Glomerular endothelial cell (primary cell): ENCODE measurements at places on chromosomes 5 and 9. TPM values are rescaled to one million over a fixed set of nuclear protein-coding genes. Genes with fewer than 3 reads are reported as not detected.

GRCh38 chr9:137639303-137640051 lies 20.7 kb downstream of the EHMT1 start:
- DNase-seq: no peak

DNA sequence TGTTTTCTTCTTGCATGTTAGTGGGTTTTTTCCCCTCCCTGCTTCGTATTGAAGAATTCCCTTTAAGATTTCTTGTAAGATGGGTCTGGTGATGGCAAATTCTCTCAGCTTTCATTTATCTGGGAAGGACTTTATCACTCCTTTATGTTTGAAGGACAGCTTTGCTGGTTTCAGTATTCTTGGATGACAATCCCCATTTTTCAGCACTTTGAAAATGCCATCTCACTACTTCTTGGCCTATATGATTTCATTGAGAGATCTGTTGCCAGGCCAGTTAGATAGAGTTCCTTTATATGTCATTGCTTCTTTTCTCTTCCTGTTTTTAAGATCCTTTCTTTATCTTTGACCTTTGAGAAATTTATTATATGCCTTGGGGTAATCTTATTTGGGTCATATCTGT lies 106.3 kb downstream of the KDM4C start:
- no peak for DNase-seq

DNA sequence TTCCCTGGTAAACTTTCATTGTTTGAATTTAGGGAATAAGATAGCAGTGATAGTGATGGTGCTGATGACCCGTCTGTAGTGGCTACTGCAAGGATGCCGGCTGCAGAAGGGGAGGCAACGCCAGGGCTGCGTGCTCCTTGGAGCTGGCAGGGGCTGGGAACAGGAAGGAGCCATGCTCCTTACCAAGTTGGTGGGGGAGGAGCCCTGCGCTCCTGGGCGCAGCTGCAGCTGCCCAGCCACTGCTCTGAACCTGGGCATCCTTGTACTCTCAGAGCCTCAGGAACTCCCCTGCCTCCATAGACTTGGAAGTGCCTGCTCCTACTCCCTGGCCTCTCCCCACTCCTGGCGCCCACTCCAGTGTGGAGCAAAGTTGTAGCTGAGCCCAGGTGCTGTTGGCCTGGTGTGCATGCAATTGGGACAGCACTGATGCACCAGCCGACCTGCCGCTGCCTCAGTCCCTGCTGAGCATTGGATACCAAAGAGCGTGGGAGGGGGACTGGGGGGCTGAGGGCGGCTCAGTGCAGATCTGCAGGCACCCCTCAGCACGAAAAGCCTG lies 585.1 kb upstream of the FAM174A start:
- DNase-seq: no peak

DNA sequence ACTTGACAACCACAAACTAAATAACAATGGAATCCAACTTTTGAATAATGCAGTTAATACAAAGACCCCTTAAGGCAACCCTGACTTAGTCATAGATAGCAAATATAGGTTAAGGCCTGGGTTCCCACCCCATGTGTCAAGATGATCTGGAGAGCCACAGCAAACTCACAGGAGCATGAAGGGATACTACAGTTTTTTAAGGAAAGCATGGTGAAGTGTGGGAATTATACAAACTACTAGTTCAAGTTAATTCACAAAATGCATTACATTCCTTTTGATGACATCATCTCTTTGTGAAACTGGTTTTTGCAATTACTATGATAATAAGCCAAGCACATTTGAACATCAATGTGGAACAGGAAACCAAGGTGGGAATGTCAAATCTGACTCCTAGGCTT lies 50.6 kb downstream of the LHFPL2 start:
- DNase-seq: no peak

DNA sequence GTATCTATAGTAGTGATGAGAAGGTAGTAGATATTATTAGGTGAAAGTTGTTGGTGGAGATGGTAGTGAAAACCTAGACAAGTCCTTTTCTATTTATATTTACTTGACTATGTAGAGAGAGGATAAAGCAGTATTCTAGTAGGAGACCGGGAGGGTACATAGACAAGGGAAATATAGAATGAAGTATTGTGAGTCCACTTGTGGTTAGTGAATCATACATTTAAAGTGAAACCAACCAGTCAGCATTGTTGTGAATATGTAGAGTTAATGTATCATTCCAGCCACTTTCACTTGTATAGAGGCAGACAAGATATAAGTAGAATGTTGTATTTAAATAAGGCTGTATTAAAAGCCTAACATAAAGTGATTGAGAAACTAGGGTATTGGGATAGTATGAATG lies 1711.3 kb upstream of the ACO1 start:
- no peak for DNase-seq

DNA sequence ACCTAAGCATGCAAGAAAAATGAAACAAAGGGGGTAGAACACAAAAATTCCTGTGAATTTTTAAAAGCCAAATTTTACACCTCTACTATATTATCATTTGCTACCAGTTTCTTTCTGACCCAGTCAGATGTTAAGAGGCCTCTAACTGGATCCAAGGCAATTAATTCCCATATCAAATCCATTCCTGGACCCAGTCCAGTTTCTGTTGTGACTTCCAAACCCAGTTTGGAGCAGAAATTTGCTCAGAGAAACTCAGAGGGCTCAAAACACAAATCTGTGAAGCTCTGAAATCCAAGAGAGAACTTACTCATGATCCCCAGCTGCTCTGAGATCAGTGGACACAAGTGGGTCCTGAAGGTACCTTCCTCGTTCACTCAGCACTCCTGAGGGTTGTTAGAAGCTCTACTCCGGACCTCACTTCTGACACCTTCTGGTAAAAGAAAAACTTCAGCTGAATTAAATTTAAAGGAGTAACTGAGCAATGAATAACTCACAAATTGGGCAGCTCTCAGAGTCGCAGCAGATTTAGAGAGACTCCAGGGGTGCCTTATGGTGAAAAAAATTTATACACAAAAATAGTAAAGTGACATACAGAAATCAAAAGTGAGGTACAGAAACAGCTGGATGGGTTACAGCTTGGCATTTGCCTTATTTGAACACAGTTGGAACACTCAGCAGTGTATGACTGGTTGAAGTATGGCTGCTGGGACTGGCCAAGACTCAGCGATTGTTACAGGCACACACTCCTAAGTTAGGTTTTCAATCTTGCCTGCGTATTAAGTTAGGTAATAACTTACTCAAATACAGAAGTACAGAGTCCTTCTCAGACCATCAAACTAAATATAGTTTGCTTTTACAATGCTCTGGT lies 32.4 kb downstream of the INSL4 start:
- DNase-seq: no peak

DNA sequence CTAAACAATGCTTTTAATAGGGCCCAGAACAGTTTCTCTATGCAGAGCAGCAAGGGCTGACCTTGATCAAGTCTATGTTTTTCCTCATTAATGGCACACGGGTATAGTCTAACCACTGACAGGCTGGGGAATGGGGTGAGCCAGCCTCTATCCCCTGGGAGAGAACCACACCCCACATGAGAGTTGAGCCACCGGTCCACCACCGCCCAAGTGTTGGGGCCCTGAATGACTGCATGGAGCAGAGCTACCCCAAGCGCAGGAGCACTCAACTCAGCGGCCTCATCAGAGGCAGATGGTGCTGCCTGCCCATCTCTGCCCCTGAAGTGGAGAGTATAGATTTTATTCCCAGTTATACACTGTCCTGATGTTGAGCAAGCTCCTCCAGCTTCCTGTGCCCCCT lies 247.9 kb upstream of the IRX1 start:
- no peak for DNase-seq

DNA sequence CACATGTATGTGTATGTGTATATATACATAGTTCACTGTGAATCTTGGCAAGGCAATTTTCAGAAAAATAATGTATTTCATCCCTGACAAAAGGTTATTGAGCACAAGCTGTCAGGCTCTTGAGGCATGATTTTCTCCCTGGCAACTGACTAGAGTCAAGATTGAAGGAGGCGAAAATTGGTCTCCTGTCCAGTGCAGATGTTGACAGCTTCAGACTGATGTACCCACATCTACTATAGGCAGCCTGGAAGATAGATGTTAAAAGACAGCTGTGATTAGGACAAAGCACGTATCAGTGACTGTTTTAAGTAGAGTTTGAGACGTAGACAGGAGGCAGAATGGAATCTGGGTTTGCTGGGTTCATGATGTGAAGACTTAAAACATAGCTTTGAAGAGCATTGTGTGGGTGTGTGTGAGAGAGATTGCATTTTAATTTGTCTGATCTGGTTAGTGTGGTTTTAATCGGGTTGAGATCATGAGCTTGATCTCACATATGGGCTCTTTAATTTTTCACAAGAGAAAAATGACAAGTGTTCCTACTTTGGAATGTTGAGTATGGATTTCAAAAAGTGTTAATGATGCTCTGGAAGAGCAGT lies 39.1 kb downstream of the CTNNA1 start:
- no peak for DNase-seq

DNA sequence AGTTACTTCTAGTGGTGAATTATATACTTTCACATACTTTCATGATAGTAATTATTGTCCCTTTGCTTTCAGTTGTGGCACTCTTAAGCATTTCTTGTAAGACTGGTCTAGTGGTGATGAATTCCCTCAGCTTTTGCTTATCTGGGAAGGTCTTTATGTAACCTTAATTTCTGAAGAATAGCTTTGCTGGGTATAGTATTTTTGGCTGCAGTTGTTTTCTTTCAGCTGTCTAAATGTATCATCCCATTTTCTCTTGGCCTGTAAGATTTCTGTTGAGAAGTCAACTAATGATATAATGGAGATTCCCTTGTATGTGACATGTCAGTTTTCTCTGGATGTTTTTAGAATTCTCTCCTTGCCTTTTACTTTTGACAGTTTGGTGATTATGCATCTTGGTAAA lies 41.0 kb downstream of the TMEM38B start:
- no peak for DNase-seq

GRCh38 chr5:97363577-97363976 lies 180.5 kb upstream of the RIOK2 start:
- no peak for DNase-seq

GRCh38 chr5:60668686-60669304 lies 31.2 kb downstream of the DEPDC1B start:
- DNase-seq: no peak

The GBGT1 gene
- total RNA-seq: 4.3 and 6.6 TPM in 2 replicates

The TBC1D2 gene
- total RNA-seq: 7.2 and 8.6 TPM in 2 replicates

The GRXCR2 gene
- total RNA-seq: not detected in 2 replicates
